Natural killer cell (primary cell): ENCODE measurements at places on chromosomes 5 and 9. TPM values are rescaled to one million over a fixed set of nuclear protein-coding genes. Genes with fewer than 3 reads are reported as not detected.
A peak's percentile ranks its signal among the peaks of the same experiment; 100 is the strongest.

DNA sequence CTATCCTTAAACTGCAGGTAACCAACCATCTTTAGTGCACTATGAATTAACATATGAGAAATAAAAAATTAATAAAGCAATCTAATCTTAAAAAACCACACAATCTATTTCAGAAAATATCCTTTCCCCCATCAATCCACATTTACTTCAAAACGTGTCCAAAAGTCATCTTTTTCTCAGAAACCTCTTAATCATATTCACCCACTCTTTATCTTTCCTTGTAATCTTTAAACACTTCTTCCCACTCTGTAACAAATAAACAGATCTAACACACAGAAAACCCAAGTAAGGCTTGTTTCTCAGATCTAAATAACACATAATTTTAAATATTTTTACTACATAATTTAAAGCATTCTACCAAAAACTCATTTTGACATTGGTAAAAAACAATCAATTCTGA lies 44.4 kb downstream of the EFCAB9 start:
- DNase-seq, result no peak
- no peaks in the 10 kb centered on the region for H3K4me1 ChIP-seq
- no peaks in the 10 kb centered on the region for H3K36me3 ChIP-seq
- H3K4me3 ChIP-seq, result no peak overlapping the region

DNA sequence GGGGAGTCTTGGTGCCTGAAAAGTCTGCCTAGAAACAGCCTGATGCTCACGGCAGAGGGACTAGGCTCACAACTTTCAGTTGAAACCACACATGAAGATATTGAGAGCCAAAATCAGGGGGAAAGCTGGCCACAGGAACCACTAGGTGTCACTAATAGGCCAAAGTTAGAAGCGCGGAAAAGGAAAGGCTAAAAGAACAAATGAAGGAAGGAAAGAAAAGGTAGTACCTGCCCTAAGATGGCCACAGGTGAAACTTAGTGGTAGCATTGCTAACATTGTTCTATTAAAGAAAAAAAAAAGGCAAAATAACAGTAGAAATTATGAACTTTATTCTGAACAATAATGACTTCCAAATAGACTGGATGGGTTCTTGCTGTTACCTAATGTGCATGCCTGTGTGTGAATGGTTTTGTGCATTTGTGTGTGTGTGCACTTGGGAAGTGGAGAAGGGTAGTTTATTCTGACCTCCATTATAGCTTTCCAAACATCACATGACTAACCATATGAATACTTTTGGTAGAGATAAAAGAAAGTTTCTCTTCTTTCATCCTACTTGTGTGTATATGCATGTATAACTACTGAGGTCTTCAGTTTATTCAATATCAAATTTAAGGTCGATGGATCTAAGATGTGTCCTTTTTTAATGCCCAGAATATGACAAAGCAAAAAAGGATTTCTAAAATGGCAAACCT lies 2.1 kb upstream of the RFESD start:
- H3K4me3 ChIP-seq, result no peak overlapping the region
- no peak for DNase-seq
- H3K4me1 ChIP-seq, result peaks cover 15% of the 10 kb centered on the region
- H3K27ac ChIP-seq, result peak overlapping the region; percentile 22
- H3K27me3 ChIP-seq, result no peaks in the 10 kb centered on the region

DNA sequence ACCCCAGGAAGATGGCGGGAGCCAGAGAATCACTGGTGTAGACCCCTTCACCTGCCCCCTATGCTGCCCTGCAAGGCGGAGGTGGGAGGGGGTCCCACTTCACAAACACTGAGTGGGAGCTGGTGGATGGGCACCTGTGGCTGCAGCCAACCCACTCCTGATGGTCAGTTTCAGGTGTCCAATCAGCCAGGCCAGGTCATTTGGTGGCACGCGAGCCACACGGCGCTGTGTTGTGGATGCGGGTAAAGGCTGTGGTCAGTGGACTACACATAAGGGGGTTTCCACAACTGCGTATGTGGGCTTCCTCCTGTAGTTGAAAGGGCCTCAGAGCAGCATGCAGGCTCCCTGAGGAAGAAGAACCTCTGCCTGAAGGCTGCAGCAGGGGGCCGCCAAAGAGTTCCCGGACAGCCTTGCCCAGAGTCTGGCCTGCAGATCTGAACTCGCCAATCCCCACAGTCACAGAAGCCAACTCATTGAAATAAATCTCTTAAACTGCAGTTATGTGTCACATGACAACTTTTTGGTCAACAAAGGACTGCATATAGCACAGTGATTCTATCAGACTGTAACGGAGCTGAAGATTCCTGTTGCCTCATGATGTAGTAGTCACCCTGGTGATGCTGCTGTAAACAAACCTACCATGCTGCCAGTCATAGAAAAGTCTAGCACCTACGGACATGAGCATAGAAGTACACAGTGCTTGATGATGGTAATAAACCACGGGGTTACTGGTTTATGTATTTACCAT lies 284.7 kb upstream of the IRX2 start:
- H3K27me3 ChIP-seq, result no peaks in the 10 kb centered on the region
- no peaks in the 10 kb centered on the region for H3K4me1 ChIP-seq
- H3K27ac ChIP-seq, result no peak overlapping the region
- no peak overlapping the region for H3K4me3 ChIP-seq
- no peak for DNase-seq

GRCh38 chr9:136688274-136689107 lies 1.2 kb upstream of the AGPAT2 start:
- no peak overlapping the region for H3K27ac ChIP-seq
- H3K4me3 ChIP-seq, result no peak overlapping the region
- no peak for DNase-seq
- no peaks in the 10 kb centered on the region for H3K27me3 ChIP-seq
- peaks cover 21% of the 10 kb centered on the region for H3K4me1 ChIP-seq

The ITGA1 gene
- total RNA-seq, result 0.47 TPM

The SLC36A3 gene
- not detected for total RNA-seq

DNA sequence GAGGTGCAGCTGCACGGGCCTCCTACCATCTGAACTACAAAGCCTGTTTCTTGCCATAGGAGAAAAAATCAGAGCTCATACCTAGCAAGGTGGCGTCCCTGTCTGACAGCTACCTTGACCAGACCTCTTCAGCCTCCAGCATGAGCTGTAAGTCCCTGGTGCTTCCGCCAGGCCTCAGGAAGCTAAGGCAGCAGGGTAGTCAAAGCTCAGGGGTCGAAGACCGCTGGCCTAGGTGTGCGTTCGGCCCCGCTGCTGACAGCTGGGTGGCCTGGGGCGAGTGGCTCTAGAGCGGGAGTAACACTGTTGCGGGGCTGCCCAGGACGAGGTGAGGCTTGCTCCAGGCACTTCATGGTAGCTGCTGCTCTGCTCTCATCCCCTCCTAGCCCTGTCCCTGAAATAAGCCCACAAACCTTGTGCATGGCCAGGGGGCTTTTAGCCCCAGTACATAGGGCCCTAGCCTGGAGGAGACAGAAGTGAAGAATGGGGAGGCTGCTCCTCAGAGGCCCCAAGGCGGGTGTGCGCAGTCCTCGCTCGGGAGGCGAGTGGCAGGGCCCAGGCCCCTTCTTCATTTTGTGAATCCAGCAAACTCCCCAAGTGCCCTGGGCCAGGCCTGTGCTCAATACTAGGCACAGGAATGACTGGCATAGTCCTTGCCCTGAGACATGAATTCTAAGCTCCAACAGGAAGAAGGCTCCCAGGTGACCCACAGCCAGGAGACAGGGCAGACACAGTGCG lies 5.4 kb downstream of the TOR2A start:
- H3K4me1 ChIP-seq, result peaks cover 11% of the 10 kb centered on the region
- no peak overlapping the region for H3K4me3 ChIP-seq
- peaks cover 13% of the 10 kb centered on the region for H3K36me3 ChIP-seq
- DNase-seq, result no peak

DNA sequence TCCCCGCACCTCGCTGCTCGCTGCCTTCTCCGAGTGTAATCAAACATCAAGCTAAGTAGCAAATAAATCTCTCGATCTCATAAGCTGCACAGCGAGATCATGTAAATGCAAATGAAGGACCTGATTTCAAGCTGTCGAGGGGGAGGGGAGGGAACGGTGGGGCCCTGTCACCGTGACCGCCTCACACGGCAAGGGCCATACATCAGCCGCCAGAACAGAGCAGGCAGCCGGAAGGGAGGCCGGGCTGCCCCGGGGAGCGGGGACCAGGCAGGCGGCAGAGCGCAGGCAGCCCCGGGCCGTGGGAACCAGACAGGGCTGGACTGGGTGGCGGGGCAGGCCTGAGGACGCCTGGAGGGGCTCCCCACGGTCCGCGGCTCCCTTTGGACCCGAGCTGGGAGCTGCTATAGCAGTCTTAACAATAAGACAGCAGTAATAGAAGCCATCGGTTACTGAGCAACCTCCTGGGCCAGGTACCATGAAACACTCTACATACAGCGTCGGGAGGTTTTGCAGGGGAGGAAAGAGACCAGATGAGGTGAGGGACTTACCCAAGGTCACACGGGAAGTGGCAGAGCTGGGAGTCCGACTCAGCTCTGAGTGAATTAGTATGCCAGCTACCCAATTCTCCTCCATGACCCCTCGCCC lies 76.8 kb downstream of the CFAP77 start:
- peaks cover 13% of the 10 kb centered on the region for H3K27me3 ChIP-seq
- no peaks in the 10 kb centered on the region for H3K36me3 ChIP-seq
- no peak overlapping the region for H3K4me3 ChIP-seq
- H3K27ac ChIP-seq, result peak overlapping the region; percentile 72

GRCh38 chr9:115495052-115495635 lies 377.2 kb upstream of the TNC start:
- DNase-seq, result no peak
- H3K36me3 ChIP-seq, result no peaks in the 10 kb centered on the region
- H3K27me3 ChIP-seq, result no peaks in the 10 kb centered on the region
- no peaks in the 10 kb centered on the region for H3K4me1 ChIP-seq
- H3K27ac ChIP-seq, result no peak overlapping the region
- H3K4me3 ChIP-seq, result no peak overlapping the region

DNA sequence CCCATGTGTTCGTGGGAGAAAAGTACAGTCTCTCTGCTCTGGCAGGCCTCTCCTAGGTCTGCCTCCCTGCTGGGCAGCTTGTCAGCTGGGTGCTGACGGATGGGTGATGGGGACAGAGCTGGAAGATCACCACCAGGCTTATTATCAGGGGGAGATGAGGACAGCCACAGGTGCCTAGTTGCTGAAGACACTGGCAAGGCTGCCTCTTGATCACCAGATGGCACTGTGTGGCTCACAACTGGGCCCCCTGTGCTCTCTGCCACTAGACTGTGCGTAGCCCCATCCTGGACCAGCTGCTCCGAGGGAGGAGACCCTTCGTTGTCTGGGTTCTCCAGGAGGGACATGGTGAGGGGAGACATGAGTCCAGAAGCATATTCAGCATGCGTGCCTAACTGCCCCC lies 73.0 kb downstream of the KIF24 start:
- H3K36me3 ChIP-seq, result peaks cover 9% of the 10 kb centered on the region
- H3K4me3 ChIP-seq, result no peak overlapping the region
- peaks cover 6% of the 10 kb centered on the region for H3K4me1 ChIP-seq
- DNase-seq, result no peak
- no peaks in the 10 kb centered on the region for H3K27me3 ChIP-seq
- H3K27ac ChIP-seq, result no peak overlapping the region

DNA sequence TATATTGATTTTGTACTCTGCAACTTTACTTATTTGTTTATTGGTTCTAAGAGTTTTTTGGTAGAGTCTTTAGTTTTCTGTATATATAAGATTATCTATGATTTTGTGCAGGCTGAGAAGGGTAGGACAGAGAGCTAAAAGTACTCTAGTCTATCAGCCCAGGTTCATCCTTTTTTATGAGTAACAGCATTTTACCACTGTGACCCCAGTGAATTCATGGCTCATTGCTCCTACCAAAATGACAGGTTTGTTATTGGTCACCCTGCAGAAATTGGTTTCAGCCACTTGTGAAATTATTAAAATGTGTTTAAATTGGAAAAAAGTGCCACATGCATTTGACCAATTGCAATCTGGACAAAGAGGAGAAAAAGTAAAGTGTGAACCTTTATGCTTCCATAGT lies 421.4 kb upstream of the DAB2 start:
- H3K4me3 ChIP-seq, result no peak overlapping the region
- H3K27me3 ChIP-seq, result no peaks in the 10 kb centered on the region
- no peaks in the 10 kb centered on the region for H3K36me3 ChIP-seq
- H3K27ac ChIP-seq, result no peak overlapping the region

The TAF11L9 gene
- total RNA-seq, result not detected

GRCh38 chr5:89270901-89271300 lies 387.9 kb upstream of the MEF2C start:
- H3K4me3 ChIP-seq, result no peak overlapping the region
- H3K4me1 ChIP-seq, result no peaks in the 10 kb centered on the region
- H3K36me3 ChIP-seq, result no peaks in the 10 kb centered on the region
- DNase-seq, result no peak

DNA sequence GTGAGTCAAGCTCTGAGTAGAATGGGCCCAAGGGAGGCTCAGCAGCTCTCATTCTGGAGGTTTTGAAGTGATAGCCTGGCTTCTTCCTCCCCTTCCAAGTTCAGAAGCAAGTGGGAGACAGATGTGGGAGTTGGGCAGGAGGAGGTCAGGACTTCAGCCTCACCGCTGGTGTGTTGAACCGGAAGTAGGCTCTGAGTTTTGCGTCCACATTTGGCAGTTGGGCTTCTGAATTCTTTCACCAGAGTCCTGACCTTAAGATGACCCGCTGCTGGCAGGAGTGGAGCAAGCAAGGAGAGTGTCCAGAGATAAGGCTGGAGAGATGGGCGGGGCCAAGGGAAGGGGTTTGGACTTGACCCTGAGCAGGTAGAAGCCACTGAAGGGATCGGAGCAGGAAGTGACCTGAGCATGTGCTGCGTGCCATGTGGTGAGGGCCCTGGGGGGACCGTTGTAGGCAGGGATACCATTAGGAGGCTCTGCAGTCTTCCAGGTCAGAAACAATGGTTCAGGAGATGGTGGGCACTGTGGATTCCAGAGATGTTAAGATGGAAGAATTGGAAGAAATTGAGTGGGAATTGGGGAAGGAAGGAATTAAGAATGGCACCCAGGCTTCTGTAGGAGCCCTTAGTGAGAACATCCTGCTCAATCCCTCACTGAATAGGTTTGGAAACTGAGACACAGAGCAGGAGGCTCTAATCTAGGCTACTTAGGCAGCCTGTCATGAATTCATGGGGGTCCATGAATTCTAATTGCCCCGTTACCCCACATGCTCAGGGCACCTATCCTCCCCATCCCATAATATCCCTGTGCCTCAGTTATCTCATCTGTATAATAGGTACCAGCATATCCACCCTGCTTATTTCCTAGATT lies 25.9 kb downstream of the GALNT12 start:
- H3K27ac ChIP-seq, result no peak overlapping the region
- no peaks in the 10 kb centered on the region for H3K4me1 ChIP-seq
- DNase-seq, result no peak

DNA sequence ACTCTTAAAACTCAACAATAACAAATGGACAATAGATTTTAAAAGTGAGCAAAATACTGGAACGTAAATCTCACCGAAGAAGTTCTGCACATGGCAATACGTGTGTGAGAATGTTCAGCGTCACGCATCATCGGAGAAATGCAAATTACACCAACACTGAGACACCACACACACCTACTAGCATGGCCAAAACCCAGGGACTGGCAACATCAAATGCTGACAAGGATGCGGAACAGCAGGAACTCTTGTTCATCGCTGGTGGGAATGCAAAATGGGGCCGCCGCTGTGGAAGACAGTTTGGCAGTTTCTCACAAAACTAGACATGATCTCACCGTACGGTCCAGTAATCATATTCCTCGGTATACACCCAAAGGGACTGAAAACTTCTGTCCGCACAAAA lies 21.6 kb upstream of the CLPTM1L start:
- peaks cover 4% of the 10 kb centered on the region for H3K4me1 ChIP-seq
- DNase-seq, result no peak
- H3K27me3 ChIP-seq, result peaks cover 5% of the 10 kb centered on the region
- no peak overlapping the region for H3K4me3 ChIP-seq
- H3K27ac ChIP-seq, result no peak overlapping the region

- no peaks in the 10 kb centered on the region for H3K27me3 ChIP-seq
- no peak overlapping the region for H3K27ac ChIP-seq
- H3K36me3 ChIP-seq, result no peaks in the 10 kb centered on the region
- no peak overlapping the region for H3K4me3 ChIP-seq
- no peak for DNase-seq
Measured at GRCh38 chr5:143426437-143426991, 23.0 kb upstream of the NR3C1 start.
